ENCODE measurements at places on chromosomes 11 and 22.

DNA sequence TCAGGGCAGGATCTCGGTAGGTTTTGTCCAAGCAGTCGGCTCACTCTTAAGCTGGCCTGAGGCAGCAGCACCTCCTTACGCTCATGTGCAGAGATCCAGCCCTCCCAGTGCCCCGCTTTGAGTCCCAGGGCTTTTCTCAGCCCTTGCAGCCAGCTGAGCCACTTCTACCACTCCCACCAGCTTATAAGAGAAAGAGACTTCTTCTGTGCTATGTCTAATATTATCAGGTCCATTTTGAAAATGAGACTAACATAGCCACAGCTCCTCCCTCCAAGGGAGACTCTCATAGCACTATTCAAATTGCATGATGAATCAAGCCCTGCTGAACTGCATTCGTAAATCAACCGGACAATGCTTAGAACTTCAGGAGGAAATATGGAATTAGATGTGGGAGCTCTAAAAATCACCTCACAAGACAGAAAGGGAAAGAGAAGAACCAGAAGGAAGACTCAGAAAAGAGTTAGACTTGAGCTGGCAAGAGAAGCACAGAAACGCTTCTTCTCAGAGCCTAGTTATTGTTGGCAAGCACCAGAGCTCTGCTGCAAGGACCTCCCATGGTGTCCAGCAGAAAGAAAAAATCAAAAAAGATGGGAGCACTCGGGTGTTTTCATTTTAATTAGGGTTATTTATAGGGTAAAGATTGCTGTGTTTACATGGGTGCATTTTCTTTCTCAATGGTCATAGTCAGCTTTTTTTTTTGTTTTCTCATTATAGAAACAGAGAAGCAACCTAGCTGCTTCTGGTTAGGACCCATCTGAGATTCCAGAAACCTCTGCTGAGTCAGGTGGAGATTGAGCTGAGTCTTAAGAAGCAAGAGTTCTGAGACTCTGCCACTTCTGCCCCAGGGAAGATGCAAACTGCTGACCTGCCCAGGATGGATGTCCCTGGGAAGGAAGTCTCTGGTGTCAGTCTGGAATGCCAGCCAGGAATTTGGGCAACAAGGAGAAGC, 181.4 kb downstream of the ETS1 start:
- no peak for DNase-seq

DNA sequence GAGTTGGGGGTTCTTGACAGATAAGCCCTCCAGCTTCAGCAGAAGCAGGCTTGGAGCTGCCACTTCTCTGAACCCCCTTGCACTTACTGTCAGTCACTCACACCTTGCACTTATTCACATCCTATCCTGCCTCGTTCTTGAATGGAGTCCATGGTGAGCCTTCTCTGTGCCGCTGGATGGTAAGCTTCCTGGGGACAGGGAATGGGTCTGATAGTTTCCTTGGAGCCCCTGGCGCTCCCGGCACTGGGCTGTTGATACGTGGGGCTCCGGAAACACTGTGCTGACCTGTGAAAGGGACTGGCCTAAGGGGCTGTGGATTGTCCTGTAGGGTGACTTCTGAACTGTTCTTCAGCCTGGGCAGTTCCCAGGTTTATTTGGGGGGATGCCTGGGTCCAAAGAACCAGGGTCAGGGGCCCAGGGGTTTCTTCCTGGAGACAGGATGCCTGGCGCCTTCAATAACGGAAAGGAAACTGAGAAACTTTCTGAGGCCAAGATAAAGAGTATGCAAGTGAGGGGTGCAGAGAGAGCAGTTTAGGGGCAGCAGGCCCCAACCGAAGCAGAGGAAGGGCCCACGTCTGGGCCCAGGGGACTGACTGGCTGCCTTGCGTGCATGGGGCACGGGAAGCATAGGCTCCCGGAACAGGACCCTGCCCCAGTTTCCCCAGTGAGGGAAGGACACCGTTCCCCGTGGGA, 709 bp upstream of the ST3GAL4 start:
- DNase-seq: no peak

- no peak for DNase-seq
Observed at GRCh38 chr11:122803306-122803705, 35.0 kb upstream of the CRTAM start.

- no peak for DNase-seq
Observed at GRCh38 chr11:106403751-106404150, 326.3 kb downstream of the AASDHPPT start.

- DNase-seq: no peak
Observed at GRCh38 chr22:40638261-40638660, 1.7 kb upstream of the MRTFA start.

DNA sequence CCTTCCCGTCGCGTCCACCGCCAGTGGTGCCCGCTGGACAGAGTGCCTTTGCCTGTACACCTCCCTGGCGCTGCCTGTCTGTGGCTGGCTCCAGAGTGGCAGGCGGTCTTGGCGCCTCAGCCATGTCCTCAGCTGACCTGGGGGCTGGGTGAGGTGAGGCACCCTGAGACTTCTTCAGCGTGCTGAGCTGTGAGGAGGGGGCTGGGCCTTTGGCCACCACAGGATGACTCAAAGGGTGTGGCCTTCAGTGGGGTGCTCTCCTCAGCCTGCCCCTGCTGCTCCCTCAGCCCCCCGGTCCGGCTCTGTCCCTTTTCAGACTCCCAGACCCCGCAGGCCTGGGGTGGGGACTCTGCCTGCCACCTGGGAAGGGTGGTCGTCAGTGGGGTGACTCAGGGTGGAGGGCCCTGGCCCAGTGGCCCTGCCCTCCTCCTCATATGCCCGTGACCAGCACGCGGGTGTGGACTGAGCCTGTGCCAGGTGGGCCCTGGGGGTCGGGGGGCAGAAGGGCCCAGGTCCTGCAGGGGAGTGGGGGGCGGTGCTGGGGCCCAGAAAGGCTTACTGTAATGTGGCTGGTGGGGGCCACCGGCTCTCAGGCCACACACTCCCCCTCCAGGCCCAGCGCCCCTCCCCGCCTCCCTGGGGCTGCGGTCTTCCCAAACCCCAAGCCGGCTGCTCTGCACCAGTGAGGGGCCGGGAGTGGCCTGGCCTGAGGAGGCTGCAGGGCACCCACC, 15.9 kb downstream of the CRELD2 start:
- DNase-seq: no peak

- DNase-seq: no peak
Observed at GRCh38 chr11:96783311-96783710, 393.5 kb downstream of the JRKL start.

DNA sequence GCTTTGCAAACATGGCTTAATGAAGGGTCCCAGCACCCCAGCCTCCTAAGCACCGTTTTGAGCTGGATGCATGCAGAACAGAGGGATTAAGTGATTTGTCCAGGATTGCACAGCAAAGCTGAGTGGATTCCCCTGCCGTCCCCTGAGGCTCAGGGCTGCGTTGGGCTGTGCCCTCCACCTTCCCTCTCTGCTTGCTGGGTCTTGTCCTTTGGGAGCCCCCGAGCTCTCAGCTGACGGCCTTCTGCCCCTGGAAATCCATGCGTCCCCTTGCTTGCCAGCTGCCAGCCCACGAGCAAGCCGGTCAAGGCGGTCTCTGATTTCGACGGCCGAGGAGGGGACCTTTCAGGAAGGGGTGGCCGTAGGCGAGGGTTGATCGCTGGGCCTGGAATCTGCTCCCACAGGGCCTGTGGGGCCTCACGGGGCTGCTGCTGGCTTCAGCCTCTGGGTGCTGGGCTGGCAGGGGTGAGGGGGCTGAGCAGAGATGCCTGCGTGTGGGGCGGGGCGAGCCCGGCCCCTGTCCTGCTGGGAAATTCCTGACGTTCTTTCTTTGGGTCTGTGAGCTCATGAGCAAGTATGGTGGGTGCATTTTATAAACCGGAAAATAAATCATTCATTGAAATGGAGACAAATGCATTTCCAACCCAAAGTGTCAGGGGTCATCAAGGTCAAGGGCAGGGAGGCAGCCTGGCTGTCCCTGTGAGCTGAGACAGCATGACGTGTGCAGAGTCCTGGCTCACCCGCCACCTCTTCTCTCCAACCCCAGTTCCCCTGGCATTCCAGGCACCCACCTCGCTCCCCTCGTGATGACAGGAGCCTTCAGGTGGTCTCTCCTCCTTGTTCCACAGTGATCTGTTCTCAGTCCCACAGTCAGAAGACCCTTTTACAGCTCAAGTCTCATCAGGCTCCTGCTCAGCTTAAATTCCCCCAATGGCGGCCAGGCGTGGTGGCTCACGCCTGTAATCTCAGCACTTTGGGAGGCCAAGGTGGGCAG, 28.1 kb downstream of the FGF4 start:
- DNase-seq: no peak

DNA sequence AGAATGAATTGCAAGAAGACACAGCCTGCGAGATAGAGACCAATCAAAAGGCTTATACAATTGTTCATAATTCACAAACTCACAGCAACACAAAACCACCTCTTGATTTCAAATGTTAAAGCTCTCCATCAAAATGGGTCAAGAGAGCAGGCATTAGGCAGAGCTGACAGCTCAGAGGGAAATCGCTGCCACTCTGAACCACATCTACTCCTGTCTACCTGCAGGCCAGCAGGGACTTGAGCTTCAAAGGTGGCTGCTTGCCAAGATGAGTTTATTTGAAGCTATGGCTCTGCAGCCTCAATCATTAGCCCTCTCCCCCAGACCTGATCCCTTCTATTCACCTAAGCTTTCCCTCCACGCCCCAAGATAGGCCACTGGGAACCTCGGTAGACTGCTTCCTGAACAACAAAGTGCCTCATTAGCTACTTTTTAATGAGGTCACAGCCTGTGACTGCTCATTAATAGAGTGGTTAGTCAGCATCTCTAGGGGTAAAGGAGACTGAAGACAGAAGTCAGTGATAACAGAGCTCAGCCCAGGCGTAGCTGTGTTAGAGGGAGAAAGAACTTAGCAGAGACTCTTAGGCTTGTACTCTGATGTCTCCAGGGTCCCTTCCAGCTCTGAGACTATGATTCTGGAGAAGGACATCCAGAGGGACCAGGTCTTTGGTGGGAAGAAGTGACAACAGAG, 21.2 kb upstream of the OR10A5 start:
- DNase-seq: no peak

DNA sequence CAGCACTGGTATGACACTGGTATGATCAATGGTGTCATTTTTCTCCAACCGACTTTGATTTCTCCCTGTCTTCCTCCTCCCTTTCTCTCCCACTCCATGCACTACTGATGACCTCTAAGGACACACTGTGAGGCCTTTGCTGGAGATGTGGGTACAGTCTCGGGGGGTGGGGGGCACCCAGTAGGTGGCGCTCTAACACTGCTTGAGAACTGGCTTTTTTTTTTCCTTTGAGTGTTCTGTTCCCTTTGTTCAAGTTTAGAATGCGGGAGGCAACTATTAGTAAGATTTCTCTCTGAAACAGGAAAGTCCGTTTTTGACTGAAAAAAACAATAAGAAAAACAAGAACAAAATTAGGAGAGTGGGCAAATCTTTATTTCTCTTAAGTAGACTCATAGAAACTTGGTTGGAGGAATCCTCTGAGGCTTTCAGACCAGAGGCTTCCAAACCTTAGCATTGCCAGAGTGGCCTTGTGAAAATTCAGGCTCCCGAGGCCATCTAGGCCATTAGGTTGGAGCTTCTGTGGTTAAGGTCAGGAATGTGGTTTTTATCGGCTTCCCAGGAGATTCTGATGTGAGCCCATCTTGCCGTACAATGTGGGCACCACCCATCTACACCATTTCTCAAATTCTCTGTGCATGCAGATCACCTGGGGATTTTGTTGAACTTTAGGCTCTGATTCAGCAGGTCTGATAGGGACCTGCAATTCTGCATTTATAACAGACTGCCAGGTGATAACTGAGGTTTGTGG, 43.2 kb downstream of the PANX1 start:
- DNase-seq: no peak

DNA sequence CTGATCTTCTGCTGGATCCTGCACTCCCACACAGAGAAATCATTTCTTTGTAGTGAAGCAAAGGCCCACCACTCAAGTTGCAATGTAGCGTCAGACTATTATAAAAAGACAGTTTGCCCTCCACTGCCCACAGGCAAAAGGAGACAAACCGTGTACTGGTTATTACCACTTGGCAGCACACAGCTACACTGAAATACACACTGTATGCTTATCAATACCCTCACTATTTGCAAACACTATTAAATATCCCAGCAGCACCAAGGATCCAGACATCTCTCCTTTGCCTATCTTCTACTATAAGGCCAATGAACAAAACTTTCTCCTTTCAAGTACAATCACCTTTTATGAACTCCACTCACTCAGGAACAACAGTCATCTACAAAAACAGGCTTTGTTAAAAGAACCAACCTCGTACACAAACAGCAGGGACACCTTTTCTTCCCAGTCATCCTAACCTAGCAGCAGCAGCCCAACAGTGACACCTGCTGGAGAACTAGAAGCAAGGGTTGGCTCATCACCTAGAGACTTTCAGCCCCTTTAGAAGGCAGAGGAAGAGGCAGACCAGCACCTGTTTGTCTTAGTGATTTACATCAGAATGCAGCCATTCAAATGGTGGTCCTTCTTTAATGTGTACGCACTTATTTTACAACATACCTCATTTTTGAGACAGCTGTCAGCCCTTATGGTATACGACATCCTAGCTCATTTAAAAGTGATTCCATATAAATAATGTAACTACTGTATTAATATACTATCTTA, 56.1 kb downstream of the AMBRA1 start:
- no peak for DNase-seq

DNA sequence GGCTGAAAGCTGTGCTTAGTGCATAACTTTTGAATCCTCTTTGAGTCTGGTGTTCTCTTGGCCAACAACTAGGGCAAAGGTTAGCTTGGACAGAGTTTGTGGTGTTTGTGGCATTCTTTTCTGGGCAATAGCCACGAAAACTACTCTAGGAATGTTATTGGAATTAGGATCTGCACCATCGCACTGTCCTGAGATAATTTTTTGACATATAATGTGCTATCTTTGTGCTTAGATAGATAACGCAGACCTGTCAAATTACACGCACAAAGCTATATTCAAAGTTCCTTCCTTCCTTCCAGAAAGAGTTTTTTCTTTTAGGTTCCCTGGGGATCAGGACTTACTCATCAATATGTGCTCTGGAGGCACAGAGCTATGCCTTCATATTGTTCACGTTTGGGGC, 166.8 kb upstream of the MTMR2 start:
- no peak for DNase-seq

- no peak for DNase-seq
Observed at GRCh38 chr22:44893731-44894080, 116.1 kb downstream of the PHF21B start.

- no peak for DNase-seq
Observed at GRCh38 chr11:85299258-85299942, 327.7 kb downstream of the DLG2 start.

- DNase-seq: no peak
Observed at GRCh38 chr11:124736736-124737135, 3.0 kb upstream of the NRGN start.
